ENCODE measurements at places on chromosomes 13 and 19.

GRCh38 chr13:86976521-86977324, 694.4 kb upstream of the SLITRK5 start:
- no peak for DNase-seq

- DNase-seq, result no peak
Observed at GRCh38 chr19:1374250-1374577, 9.5 kb upstream of the NDUFS7 start.

GRCh38 chr19:13151605-13152355, 1.6 kb downstream of the IER2 start:
- DNase-seq, result peak; percentile 92

DNA sequence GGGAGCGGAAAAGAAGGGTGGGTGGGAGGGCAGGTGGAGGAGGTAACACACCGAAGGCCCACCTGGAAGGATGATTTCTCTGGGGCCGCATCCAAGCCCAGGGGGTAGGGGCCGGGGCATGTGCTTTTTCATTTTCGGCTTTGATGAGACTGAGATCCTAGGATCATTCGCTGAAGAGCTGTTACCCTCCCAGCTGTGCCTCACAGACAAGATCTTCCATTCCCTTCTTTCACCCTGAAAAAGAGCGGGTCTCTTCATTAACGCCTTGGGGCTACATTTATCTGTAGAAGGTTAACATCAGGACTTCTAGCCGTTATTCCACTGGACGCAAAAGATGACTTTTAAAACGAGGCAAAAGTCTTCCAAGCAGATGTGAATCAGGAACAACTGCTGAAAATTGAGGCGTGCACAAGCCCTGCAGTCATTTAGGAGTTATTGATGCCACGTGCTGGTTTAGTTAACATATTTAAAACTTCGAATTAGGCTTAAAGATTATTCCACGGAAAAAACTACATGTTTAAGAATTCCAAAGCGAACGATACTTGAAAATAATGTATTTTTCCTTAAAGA, 1.1 kb downstream of the LMO7 start:
- no peak for DNase-seq

DNA sequence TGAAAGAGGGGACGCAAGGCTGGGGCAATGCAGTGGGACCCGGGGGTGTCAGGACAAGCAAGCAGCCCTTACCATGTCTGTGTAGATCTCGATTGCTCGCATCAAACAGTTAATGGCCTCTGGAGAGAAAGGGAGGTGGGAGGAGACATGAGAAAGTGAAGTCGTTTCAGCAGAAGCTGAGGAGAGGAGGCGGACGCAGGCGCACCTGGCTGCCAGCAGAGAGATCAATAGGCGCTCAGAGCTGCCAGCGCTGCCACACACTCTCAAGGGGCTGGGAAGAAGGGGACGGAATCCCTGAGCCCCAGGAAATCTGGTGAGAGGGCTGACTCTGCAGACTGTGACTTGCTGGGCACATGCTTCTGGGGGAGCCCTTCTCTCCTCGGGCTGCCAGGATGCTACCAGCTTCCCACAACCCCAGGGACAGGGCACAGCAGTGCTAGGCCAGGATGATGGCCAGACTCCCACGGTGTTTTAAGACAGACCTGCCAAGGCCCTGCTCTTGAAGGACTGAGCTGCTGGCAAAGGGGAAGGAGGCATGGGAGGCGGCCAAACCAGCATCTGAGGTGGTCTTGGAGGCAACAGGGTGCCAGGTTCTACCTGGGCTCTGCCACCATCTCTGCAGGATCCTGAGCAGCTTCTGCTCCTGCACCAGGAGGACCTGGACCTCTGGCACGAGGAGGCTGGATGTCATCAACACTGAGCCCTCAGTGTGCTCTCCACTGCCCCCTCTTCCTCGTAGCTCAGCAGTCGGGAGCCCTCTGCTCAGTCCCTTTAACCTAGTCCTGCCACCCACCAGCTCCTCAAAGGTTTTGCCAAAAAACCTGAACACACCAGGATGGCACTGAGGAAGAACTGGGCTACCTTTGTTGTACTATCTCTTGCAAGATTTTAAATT, 11.7 kb upstream of the KPTN start:
- no peak for DNase-seq

GRCh38 chr19:2867025-2867991, at the start of gene ZNF556:
Gene ZNF556 (plus strand): TSS chr19:2867335. CDS start chr19:2867422, 87 bp downstream.
- no peak for DNase-seq

GRCh38 chr19:862581-863314, 3.3 kb downstream of the CFD start:
- peak; percentile 49 for DNase-seq

DNA sequence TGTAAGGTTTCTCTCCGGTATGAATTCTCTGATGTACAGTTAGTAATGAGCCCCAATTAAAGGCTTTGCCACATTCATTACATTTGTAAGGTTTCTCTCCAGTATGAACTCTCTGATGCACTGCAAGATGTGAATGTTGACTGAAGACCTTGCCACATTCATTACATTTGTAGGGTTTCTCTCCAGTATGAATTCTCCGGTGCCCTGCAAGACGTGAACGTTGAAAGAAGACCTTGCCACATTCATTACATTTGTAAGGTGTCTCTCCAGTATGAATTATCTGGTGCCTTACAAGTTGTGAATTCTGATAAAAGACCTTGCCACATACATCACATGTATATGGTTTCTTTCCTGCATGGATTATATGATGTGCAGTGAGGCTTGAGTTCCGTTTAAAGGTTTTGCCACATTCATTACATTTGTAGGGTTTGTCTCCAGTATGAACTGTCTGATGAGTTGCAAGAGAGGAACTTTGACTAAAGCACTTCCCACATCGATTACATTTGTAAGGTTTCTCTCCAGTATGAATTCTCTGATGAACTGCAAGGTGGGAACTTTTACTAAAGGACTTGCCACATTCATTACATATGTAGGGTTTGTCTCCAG, 17.7 kb upstream of the ZNF432 start:
- DNase-seq, result no peak

DNA sequence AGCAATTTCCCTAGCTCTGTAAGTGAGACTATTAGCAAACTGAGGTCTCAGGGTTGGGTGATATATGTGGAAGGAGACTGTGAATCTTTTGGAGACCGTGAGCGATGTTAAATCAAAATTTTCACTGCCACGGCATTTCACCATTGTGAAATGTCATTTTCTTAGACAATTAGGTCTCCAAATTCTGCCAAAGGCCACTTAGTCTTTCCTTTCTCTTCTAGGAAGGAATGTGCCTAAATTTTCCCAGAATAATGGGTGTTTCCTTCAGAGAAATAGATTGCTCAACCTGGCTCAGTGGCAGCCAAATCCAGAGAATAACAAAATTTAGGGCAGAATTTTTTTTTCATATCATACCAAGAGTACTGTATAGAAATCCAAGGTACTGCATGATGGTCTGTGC, 64.5 kb upstream of the SCEL start:
- DNase-seq, result no peak

DNA sequence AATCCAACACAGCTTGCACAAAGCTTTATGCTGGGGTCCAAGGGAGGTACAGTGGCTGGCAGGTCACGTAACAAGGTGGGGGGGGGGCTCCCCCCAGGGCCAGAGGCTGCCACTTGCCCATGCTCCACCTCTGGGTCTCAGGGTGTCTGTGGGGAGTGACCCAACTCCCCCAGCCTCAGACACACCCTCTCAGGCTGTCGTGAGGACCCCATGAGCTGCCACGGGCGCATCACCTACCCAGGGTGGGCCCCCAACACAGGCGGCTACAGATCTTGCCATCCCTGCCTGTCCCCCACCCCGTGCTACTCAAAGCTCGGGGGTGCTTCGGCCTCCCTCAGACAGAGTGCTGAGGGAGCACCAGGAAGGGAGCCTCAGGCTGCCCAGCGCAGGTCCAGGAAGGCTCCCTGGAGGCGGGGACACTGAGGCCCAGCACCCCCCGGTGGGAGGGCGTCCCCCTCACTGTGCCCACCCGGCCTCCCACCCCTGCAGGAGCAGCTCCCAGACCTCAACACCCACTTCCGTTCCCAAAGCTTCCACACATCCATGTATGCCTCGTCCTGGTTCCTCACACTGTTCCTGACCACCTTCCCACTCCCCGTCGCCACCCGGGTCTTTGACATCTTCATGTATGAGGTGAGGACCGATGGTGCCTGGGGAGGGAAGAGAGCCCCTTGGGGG, 21.1 kb downstream of the EVI5L start:
- no peak for DNase-seq

GRCh38 chr13:98942997-98943396, 34.9 kb downstream of the DOCK9 start:
- no peak for DNase-seq

- DNase-seq, result no peak
Observed at GRCh38 chr19:795073-795611, 2.1 kb upstream of the PTBP1 start.

GRCh38 chr19:19535311-19536191, 2.5 kb upstream of the CILP2 start:
- no peak for DNase-seq

DNA sequence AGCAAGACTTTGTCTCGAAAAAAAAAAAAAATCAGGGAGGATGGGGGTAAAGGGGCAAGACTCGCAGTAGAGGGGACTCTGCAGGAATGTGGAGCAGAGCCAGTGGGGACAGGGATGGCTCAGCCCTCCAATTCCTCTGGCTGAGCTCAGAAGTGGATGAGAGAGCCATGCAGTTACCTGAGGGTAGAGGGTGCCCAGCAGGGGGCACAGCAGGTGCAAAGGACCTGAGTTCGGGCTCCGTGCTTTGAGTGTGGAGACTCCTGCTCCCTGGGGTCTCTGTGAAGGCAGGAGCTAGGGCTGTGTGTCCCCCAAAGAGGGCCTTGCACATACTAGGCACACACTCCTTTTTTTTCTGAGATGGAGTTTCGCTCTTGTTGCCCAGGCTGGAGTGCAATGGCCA, 7.7 kb downstream of the DOCK6 start:
- no peak for DNase-seq

DNA sequence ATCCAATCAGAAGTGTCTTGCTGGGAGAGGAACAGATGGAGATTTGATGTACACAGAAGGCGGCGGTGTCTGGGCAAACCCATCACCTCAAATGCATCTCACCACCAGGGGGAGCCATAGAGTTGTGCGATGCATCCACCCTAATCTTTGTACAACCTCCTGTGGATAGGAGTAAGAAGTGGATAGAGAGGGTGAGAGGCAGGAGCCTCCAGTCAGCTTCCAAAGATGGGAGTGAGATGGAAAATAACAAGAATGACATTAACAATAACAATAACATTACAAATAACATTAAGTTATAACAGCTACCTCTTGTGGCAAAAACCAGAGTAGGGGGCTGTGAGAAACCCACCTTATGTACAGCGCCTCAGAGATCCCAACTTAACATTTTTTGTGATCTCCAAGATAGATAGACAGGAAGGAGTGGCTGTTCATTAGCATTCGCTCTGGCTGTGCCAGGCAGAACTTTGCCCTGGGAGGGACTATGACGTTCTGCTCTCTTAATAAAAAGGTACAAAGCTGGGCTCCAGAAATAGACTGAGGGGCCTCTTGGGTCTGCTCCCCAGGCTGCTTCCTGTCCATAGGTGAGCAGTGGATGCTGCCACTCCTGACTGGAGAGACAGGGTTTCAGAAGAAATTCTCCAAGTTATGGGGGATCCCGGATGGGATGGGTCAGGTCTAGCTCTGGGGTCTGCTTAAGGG, 5.2 kb upstream of the CEACAM18 start:
- peak; percentile 57 for DNase-seq

- DNase-seq, result no peak
Observed at GRCh38 chr13:90585392-90585791, 762.1 kb upstream of the MIR17HG start.

DNA sequence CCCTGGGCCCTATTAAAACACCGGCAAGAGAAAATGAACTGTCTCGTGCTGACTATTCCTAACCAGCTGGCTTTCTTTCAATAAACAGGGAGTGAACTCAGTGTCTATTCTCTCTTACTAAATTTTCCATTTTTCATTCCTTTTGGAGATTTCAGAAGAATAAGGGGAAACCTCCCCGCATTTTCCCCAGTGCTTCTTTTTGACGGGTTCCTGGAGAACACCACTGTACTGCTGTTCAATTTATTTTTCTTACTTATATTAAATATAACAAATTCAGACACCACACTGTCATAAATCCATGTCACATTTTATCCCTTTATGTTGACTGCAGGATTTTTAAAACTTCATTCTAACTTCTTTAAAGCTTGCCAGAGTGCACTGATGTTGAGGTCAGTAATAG, 75.8 kb downstream of the DCLK1 start:
- DNase-seq, result no peak

GRCh38 chr13:79404985-79405384, 1.1 kb downstream of the RBM26 start:
- no peak for DNase-seq

- no peak for DNase-seq
Observed at GRCh38 chr13:111611651-111612050, 291.2 kb downstream of the TEX29 start.

DNA sequence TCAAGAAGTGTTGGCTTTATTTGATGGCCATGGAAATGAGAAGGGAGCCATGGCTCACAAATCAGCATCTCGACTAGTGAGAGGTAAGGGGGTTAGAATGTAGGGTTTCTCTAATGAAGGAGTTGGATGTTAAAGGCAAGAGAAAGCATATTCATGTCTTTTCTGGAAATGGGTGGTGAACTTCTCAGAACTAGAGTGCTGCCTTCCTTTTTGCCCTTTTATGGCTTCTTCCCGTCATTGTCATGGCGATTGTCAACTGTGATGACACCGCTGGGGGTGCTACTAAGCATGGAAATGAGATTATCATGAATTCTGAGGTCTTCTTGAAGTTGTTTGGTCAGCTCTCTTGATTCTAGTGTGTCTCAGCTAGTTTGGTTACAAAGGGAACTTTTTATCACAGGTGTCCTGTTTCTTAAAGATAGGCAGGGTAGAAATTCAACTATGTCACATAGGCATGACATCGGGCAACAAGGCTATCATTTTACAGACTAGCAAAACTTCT, 180.4 kb downstream of the LIG4 start:
- no peak for DNase-seq

- no peak for DNase-seq
Observed at GRCh38 chr13:111883571-111884343, 183.2 kb upstream of the SOX1 start.

DNA sequence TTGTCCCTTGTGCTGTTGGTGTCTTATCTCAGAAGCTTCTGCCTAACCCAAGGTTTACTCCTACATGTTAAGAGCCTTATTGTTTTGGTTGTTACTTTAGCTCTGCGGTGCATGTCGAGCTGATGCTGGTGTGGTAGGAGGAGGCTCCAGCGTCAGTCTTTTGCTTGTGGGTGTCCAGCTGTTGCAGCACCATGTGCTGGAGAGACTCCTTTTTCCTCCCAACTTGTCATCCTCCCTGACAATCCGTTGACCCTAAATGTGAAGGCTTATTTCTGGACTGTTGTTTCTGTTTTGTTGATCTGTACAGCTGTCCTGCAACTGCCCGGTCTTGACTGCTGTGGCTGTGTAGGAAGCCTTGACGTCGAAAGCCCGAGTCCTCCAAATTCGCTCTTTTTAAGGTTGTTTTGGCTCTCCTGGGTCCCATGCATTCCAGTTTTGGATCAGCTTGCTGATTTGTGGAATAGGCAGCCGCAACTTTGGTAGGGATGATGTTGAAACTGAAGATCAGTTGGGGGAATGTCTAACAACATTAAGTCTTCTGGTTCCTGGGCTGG, 15.3 kb downstream of the NAXD start:
- DNase-seq, result no peak

GRCh38 chr19:35752746-35753350, 4.0 kb downstream of the HSPB6 start:
- DNase-seq, result no peak
